ENCODE measurements at places on chromosomes 7 and 10.

DNA sequence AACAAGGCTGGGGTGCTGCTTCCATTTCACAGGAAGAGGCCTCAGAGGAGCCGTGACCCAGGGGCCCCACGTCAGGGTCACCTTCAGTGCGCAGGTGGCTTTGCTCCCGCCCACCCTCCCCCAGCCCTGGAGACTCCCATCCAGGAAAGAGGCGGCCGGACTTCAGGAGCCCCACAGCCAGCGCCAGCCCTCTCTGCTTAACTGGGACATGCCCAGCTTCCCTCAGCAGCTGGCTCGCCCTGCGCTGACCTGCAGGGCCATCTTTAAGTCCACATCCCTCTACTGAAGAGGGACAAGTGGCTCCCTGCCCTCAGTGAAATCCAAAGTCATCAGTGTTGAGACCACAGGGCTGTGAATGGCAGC, 141.9 kb upstream of the PPP2R2D start:
- no peak for DNase-seq

DNA sequence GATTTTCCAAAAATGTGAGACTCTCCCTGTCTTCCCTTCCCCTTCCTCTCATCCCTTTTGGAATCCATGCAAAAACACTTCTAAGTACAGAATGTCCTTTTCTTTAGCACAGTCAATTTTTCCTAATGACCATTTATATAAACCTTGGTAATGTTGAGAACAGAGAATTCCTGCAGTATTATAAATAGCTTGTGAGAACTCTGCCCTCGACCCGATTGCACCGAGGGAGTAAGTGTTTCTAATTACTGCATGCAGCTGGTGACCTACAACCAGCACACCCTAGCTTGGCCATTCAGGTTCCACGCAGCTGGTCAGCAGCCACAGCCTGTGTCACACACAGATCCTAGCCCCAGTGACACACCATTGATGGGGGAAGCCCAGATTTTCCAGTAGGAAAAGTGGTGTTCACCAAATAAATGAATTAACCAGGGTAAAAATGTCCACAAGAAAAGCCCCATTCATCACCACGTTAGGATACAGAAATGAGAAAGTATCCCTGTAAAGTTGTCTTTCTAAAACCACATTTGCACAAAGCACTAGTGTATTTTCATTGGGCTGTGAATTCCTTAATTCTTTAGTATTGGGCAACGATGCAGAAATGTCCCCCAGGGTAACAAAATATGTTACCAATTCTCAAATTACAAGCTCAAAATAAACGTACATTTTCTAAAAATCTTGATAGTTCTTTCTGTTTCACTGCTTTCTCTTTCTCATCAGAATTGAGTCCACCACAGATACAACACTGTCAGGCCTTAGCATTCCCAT, 499.0 kb upstream of the KLF6 start:
- DNase-seq: peak; percentile 18

DNA sequence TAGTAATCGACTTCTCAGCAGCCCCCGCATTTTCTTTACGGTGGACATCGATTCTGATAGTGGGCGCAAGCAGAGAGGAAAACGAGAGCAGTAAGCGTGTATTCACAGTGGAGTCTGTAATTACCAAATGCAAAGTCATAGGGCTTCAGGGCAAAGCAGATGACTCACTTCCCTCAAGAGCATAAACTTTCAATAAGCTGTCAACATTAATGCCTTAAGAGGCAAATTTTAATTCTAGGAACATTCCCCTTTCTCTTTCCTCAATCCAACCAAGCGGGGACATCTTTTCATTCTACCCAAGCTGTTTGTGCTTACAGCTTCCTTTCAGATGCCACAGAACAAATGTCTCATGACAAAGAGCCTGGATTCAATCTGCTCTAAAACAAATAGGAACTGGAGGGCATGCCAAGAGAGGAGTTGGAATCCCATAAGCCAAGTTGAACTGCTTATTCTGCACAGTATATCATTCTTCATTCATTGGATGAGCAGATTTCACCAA, 48.6 kb downstream of the MALSU1 start:
- no peak for DNase-seq

DNA sequence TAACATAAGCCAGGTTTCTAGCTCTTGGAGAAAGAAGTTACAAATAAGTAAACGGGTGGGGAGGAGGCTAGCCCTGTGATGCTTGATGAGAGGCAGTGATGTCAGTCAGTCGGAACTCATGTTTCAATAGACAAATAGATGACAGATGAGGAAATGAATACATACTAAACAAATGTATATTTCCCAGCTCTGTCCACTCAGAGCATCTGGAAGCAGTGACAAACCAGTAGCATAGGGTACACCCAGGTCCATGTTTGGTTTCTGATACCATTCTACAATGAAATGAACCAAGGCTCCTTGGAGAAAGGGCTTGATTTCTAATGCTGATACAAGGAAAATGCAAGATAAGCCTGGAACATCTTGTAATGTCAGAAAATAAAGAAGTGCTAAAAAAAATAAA, 30.6 kb downstream of the PODXL start:
- no peak for DNase-seq
